Stimulated activated CD4-positive, alpha-beta T cell treated with anti-CD3 and anti-CD28 coated beads, Interleukin-15, amount 100 ng/mL, for 1 hour (primary cell): ENCODE measurements at places on chromosomes 6 and 20.

GRCh38 chr6:125791151-125791819 is 525 bp downstream of the NCOA7 start:
- no peak for DNase-seq

- no peak for DNase-seq
Observed at GRCh38 chr6:142705054-142705453, 239.9 kb downstream of the HIVEP2 start.

GRCh38 chr20:21028436-21028835 is 77.7 kb downstream of the LINC00237 start:
- DNase-seq, result no peak

DNA sequence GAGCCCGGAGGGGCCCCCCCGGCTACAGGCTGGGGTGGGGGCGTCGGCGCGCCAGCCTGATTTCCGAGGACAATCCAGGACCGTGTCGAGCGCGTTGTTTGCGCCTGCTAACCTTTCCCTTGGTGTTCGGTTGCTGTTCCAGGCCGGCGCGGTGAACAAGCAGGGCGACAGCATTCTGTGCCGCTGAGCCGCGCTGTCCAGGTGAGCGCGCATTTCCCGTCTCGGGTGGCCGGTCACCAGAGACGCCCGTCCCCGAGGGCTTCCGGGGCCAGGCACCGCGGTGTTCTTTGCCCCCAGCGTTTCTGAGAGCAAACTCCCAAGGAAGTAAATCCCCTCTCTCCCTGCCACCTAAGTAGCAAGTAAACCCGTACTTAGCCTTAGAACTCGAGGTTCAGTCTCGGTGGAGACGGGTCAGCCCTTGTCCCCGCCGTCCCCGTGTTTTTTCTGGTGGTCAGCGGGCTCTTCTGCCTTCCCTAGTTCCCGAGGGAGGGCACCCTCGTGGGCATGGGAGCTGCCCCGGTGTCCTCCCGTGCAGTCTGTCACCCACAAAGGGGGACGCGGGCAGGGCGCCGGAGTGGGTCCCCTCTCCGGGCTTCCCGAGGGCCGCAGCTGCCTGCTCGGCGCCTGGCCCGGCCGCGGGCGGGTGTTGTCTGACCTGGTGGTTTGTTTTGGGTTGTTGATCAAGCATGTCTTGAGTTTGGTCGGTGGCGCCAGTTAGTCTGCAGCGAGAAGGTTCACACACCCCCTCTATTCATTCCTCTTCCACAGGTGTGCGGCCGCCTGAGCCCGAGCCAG is 1.5 kb downstream of the ID4 start:
- DNase-seq, result no peak

- no peak for DNase-seq
Observed at GRCh38 chr6:166204852-166205650, 37.4 kb upstream of the TBXT start.
